ENCODE measurements at places on chromosomes 6 and 20.

GRCh38 chr6:167299641-167300308 is 8.7 kb downstream of the UNC93A start:
- no peak for DNase-seq

- no peak for DNase-seq
Observed at GRCh38 chr6:143619824-143620401, 57.9 kb upstream of the PHACTR2 start.

- DNase-seq, result no peak
Observed at GRCh38 chr20:29742699-29743100, 1514.8 kb upstream of the DEFB115 start.

GRCh38 chr6:143279385-143279784 is 171.1 kb downstream of the ADAT2 start:
- DNase-seq, result peak; percentile 36

- no peak for DNase-seq
Observed at GRCh38 chr20:22719167-22719591, 134.8 kb upstream of the FOXA2 start.

GRCh38 chr6:43405354-43405753 is 22.0 kb upstream of the ABCC10 start:
- no peak for DNase-seq

DNA sequence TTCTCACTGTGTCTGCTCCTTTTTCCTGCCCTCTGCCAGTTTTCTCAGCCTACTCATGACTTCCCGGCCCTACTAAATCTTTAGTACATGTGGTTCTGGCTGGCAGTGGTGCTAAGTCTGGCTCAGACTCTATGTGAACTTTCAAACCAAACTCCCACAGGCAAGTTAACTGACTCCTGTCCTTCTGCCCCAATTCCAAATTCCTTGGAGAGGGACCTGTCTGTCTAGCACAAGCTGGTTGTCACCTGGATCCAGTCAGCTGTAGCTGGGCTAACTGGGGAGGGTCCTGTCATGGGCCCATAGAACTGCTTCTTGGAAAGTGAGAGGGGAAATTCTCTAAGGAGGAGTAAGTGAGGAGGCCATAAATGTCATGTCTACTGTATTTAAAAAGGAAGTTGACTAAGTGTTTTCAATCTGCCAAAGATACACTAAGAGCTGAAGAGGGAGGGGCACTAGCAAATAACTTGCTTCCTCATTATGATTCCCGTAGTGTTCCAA is 240.1 kb downstream of the KCNQ5 start:
- DNase-seq, result peak; percentile 35

- DNase-seq, result no peak
Observed at GRCh38 chr6:157058574-157058973, 264.7 kb downstream of the TMEM242 start.
